ENCODE measurements at places on chromosomes 16 and 17.

- DNase-seq, result no peak
These were observed 541 bp downstream of the VKORC1 start for GRCh38 chr16:31094088-31094423.

DNA sequence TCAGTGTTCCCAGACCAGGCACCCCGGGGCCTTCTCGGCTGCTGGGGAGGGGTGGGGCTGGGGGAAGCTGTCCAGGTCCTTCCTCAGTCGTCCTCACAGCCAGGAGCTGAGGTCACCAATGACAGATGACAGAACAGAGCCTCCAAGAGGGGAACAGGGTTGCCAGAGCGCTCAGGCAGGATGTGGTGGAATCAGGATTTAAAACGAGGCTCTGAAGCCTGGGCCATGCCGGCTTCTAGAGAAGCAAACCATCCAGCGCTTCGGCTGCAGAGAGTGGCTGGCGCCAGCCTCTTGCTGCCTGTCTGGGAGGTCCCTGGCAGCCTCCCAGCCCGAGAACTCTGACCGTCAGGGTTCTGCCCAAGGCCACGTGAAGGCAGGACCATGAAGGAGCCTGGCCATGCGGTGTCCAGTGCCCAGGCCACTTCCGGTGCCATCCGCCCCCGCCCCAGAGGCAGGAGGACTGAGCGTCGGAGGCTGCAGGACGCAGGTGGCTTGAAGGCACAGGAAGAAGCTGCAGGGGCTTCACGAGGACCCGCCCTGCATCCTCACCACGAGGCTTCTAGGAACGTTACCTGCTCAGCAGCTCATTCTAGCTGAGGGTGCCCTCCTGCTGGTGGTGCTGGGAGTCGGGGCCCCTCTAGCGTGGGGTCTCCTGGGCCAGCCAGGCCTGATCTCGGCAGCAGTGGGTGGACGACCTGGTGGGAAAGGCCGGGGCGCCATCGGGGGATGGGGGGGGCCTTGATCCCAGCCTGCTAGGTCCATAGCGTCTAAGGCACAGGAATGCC lies 78.5 kb downstream of the KLHDC4 start:
- no peak for DNase-seq

DNA sequence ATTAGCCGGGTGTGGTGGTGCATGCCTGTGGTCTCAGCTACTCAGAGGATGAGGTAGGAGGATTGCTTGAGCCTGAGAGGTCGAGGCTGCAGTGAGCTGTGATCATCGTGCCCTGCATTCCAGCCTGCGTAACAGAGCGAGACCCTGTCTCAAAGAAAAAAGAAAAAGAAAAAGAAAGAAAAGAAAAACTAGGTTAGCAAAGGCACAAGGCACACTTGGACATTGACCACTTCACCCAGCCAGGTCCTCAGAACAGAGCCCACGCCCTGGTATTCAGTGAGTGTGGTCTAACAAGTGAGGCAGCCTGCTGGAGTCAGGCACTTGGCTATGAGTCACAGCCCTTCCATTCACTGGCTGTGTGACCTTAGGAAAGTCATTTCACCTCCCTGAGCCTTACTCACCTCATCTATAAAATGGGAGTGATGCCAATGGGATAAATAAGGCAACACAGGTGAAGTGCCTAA lies 10.4 kb downstream of the MILR1 start:
- DNase-seq, result no peak

DNA sequence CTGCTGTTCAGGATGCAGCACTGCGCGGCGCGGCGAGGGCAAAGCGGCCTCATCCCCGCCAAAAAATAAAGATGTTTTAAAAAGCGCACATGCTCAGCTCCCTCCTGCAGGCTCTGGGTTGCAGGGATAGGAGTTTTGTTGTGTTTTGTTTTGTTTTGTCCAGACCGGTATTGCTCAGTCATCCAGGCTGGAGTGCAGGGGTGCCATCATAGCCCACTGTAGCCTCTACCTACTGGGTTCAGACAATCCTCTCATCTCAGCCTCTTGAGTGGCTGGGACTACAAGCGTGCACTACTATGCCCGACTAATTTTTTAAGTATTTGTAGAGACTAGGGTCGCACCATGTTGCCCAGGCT lies 636 bp downstream of the WWOX start:
- no peak for DNase-seq

GRCh38 chr17:32558326-32558955 lies 71.6 kb downstream of the CDK5R1 start:
- no peak for DNase-seq
